Body of pancreas (tissue), 4 donors: ENCODE measurements at places on chromosomes 6 and 20.

DNA sequence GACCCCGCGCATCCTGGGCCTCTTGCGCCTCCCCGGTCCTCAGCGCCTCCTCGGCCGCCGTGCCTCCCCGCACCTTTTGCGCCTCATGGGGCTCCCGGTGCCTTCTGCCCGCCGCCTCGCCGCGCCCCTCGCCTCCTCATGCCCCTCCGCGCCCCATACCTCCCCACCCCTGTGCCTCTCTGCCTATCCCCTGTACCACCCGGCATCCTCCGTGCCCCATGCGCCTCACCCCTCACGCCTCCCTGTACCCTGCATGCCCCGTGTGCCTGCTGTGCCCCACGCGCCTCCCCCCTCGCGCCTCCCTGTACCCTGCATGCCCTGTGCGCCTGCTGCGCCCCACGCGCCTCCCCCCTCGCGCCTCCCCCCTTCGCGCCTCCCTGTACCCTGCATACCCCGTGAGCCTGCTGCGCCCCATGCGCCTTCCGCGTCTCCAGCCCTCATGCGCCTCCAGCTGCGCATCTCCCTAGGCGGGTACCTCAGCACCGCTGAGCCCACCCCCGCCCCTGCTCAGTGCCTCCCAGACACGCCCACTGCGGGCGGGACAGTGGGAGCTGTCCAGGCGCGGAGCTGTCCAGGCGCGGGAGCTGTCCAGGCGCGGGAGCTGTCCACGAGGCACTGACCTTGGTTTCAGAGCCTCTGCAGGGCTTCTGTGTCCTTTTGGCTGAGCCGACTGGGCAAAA is 37.1 kb downstream of the IGF2R start:
- DNase-seq, result peak; percentile 23

- peak; percentile 19 for DNase-seq
Measured at GRCh38 chr6:55578537-55579363, at the start of gene HMGCLL1. Gene HMGCLL1 (minus strand): TSS chr6:55579192. CDS start chr6:55579055, 137 bp downstream.

DNA sequence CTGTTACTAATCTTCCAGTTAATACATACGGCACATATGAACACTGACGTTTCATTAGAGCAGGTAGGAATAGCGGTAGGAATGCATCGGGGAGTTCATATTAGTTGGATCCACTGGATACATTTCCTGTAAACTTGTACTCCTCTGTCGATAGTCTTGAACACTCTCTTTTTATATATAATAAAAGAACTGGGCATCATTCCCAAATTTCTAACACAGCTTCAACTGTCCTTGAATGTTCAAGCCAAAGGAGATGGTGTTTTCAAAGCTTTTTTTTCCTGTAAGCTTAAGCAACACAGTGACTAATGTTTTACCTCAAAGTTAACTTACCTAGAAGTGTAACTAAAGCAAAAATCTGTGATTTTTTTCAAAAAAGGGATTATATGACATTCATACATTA is 195.3 kb downstream of the UTRN start:
- no peak for DNase-seq

- no peak for DNase-seq
Measured at GRCh38 chr6:3707024-3707423, 44.5 kb downstream of the PXDC1 start.

DNA sequence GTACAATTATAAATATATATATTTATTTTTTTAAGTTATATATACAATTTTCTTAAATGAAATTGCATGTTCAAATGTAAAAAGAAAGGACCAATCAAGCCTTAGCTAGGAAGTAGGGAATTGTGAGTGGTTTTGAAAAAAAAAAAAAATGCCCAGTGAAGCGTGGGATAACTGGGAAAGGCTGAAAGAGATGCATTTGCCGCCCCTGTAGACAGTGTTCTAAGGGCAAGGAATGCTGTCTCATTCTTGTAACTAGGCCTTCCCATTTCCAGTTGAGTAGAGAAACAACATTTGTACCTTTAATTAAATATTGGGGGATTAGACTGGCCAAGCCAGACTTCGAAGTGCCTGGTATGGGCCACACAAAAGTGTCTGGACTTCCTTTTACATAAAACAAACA is 430.1 kb upstream of the SLC35B3 start:
- no peak for DNase-seq

- DNase-seq, result no peak
Measured at GRCh38 chr6:161316531-161316930, 42.7 kb upstream of the AGPAT4 start.

DNA sequence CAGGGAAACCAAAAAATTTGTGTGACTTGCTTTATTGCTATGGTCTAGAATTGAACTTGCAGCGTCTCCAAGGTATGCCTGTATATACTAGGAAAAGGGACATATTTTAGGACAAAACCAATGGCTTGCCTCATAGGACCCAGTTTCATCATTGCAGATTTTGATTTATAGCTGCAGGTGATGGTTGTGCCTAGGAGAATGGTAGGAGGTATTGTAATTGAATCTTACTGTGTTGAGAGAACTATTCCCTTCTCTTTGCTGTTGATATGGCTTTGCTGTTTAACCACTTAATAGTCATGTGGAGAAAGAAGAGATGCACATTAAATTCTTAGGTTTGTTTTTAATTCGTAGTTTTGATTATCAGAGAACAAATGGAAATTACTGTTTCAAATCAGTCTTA is 16.4 kb downstream of the DSTN start:
- DNase-seq, result no peak

DNA sequence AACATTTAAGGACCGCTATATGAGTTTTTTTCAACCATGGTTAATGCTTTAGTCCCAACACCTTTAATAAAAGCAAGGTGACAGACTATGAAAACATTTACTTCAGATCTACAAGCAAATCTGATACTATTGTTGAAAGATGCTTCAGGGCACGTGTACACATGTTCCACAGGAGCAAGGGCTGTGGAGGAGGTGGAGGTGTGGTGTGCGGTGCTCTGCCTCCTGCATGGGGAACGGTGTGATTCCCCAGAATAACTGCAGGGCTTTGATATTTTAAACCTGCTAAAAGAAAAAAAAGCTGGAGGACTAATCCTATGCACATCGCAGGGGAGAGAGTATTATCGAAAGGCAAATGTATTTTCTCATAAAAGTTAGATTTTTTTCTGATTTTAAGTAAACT is 188.1 kb upstream of the CEP162 start:
- no peak for DNase-seq

DNA sequence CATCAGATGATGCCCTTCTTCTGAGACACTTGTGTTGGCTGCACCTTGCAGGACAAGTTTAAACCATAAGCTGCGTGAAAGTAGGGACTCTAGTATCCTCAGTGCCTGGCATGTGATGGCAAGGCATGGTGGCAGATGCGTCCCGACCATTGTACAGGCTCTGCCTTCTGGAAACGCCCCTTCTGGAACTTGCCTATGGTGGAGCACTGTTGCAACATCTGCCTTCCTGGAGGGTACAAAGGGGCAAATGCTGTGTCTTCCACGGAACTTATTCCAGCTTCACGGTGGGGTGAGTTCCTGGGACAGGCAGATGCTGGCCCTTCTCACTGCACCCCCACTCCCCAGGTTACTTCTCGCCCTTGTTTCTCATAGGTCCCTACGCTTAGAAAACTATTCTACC is 232.8 kb downstream of the THBS2 start:
- DNase-seq, result no peak

DNA sequence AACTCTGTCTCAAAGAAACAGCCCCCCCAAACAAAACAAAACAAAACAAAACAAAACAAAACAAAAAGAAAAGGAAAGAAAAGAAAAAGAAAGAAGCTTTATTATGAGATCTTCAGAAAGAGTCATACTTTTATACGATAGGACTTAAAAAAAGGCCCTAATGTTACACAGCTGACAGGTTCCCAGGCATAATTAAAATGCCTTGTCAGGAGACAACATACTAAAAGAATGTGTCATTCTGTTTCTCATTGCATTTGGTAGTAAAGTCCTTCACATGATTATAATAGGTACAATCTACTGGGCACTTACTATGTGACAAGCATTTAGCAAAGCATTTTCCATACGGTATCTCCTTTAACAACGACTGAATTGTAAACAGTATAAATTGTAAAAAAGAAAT is 36.4 kb upstream of the RPN2 start:
- DNase-seq, result no peak

DNA sequence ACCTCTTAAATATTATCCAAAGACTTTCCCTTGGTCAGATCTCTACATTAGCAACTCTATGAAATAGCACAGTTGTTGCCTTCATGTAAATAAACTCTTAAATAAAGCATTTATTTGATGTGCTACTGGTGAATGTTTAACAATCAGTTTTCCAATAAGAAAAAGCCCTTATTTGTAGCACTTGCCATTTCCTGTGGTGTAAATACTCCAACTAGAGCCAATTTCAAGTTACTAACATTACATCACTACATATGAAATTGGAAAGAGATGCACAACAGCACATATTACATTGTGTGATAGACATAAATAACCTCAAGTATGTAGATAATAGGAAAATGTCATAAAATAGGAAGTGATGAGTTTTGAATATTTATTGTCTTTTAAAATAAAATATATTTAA is 5.0 kb upstream of the MYB start:
- DNase-seq, result no peak

DNA sequence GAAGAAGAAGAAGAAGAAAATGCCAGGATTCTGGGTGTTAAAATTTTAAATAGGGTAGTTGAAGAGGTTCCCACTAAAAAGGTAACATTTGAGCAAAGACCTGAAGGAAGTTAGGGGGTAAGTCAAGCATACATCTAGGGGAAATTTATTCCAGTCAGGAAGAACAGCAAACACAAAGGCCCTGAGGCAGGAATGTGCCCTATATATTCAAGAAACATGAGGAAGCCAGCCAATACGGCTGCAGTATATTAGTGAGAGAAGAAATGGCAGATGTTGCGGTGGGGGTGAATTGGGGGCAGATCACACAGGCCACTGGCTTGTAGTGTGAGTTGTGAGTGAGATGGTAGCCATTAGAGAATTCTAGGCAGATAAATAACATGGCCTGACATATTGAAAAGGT is 6.0 kb downstream of the ZNF76 start:
- no peak for DNase-seq

GRCh38 chr6:166636191-166636933 is 9.3 kb upstream of the RPS6KA2 start:
- no peak for DNase-seq
